ENCODE measurements at places on chromosomes 6 and 20. TPM values are rescaled to one million over a fixed set of nuclear protein-coding genes. Genes with fewer than 3 reads are reported as not detected.
A peak's percentile ranks its signal among the peaks of the same experiment; 100 is the strongest.

DNA sequence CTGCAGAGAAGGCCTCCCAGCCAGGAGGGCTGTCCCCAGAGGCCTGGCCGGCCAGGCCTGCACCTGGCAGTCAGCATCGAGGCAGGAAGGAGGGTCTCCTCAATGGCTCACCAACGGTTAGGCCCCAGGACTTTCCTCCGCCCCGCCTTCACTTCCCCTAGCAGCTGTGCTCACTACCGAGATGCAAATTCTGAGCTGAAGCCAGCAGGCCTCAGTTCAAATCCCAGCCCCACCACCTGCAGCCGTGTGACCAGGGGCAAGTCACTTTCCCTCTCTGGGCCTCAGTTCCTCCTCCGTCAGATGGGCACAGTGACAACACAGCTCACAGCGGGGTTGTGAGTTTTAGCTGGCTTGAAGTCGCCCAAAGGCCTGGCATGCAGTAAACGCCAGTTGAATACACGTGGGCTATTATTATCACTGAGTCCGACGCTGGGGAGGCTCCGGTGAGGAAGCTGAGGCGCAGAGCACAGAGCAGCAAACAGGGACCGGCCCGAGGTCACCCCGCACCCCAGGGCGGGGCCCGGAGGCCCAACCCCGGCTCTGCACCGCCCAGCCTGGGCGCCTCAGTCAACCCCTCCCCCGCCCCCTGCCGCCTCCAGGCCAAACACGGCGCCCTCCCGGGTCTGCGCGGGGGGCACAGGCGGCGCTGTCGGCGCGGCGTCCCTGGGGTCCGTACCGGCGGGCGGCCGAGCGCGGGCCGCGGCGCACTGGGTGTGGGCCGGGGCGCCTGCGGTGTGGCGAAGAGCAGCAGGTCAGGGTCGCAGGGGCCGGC is 671 bp downstream of the E2F1 start:
- H3K27ac ChIP-seq: no peak overlapping the region
- H3K27me3 ChIP-seq: no peaks in the 10 kb centered on the region
- DNase-seq: peak; percentile 63
- H3K36me3 ChIP-seq: no peaks in the 10 kb centered on the region
- H3K4me1 ChIP-seq: peaks cover 20% of the 10 kb centered on the region

- H3K27me3 ChIP-seq: no peaks in the 10 kb centered on the region
- no peaks in the 10 kb centered on the region for H3K36me3 ChIP-seq
- peaks cover 3% of the 10 kb centered on the region for H3K4me1 ChIP-seq
- DNase-seq: peak; percentile 74
- H3K4me3 ChIP-seq: no peak overlapping the region
Observed at GRCh38 chr6:155248008-155249001, 15.5 kb upstream of the CLDN20 start.

DNA sequence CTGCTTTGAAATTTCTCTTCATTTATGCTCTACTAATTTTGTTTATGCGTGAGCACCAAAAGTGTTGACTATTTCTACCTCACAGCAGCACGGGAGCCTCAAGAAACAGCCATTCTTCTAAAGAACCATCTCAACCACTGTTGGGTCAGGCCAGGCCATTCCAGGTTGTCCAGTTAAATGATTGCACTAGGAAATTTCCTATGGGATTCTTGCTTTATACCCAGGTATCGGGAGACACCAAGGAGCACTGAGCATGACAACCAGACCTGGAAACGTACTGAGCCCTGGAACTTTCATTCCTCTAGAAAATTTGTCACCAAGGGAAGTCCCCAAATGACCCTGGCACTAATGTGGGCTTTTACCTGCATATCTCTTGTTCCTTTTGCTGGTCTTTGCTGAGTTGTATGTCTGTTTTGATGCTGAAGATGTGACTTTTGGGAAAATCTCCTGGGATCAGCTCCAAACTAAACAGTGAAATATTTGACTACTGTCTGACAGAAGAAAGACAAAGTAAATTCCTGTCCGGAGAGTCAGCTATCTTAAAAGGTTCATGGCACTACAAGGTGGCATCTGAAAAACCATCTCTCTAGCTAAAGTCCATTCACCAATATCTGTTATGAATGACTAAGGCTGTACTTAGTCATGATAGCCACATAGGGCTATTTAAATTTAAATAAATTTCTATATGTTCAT is 70.5 kb downstream of the SNAP25 start:
- DNase-seq: no peak
- H3K4me1 ChIP-seq: no peaks in the 10 kb centered on the region
- no peaks in the 10 kb centered on the region for H3K36me3 ChIP-seq
- no peak overlapping the region for H3K4me3 ChIP-seq

DNA sequence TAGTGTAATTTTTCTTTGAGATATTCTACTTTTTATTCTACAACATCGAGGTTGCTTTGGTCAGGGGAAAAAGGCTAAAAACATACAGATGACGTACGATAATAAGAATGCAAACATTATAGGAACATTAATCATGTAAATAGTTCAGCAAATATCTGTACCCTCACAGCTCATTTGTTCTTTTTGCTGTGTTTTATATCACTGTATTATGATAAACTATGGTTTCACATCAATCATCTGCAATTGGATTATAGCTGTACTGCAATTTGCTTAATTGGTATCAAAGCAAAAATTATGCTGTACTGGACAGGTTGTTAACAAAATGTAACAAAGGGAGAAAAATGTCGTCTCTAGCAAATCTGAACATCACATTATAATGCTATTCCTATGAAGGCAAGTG is 597.1 kb downstream of the EPHA7 start:
- no peaks in the 10 kb centered on the region for H3K36me3 ChIP-seq
- no peaks in the 10 kb centered on the region for H3K4me1 ChIP-seq
- no peak overlapping the region for H3K27ac ChIP-seq
- no peaks in the 10 kb centered on the region for H3K27me3 ChIP-seq

DNA sequence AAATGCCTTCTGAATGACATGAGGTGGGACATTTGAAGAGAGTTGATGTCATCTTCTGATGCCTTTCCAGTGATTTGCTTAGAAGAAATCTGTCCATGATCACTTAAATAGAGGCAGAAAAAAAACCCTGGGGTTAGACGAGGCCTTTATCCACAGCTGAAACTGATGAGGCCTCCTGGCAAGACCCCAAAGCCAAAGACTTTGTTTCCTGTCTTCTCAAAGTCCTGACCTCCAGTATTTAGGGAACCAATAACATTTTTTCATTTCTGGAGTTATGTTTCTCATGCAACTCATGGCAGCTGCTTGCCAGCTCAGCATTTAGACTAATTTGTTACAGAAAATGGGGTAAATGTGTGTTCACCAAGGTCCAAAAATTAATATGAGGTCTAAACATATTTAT is 248.0 kb upstream of the PRDM1 start:
- H3K27me3 ChIP-seq: no peaks in the 10 kb centered on the region
- H3K36me3 ChIP-seq: no peaks in the 10 kb centered on the region
- no peak overlapping the region for H3K4me3 ChIP-seq
- no peak for DNase-seq
- H3K4me1 ChIP-seq: peaks cover 3% of the 10 kb centered on the region

DNA sequence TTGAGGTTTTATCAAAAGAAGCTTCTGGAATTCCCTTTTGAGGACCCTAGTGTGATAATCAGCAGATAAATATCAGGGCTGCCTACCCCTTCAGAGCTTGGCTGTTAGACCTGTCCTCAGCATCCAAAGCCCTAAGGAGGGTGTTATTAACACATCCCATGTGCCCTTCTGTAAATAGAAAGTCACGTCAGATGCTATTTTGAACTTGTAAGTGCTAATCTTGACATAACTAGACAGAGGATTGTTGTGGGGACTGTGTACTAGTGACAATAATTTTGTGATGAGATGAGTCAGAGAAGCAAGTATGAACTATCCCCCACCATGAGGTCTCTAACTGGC is 4.9 kb upstream of the LAMA4 start:
- peaks cover 14% of the 10 kb centered on the region for H3K27me3 ChIP-seq
- no peak overlapping the region for H3K27ac ChIP-seq
- no peak for DNase-seq
- H3K36me3 ChIP-seq: no peaks in the 10 kb centered on the region
- H3K4me3 ChIP-seq: no peak overlapping the region
- peaks cover 24% of the 10 kb centered on the region for H3K4me1 ChIP-seq

DNA sequence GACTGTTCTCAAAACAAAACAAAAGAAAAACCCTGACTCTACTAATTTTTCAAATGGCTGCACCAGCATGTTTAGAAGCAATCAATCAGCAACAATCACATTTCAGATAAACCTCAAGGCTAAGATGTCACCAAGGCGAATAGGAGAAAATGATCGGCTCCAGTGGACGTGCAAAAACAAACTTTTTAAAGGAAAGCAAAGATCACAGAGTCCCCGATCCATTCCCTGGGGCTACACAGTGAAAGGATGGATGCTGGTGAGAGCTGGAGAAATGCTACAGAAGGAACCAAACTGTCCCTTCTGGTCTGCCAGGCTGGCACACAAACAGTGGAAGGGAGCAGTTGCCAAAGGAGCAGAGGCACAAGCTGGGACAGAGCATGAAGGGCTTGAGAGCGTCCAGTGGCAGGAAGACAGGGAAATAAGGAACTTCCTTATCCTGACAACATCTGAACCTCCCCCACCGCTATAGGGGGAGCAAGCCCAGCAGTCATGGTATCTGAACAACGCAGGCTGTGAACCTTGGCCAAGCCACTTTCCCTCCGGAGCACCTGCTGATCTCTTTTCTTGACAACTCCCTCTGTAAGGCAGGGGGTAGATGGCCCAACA is 73.7 kb upstream of the HIVEP1 start:
- H3K4me1 ChIP-seq: peaks cover 6% of the 10 kb centered on the region
- H3K27me3 ChIP-seq: no peaks in the 10 kb centered on the region
- H3K27ac ChIP-seq: no peak overlapping the region
- peak; percentile 18 for DNase-seq
- H3K4me3 ChIP-seq: no peak overlapping the region

DNA sequence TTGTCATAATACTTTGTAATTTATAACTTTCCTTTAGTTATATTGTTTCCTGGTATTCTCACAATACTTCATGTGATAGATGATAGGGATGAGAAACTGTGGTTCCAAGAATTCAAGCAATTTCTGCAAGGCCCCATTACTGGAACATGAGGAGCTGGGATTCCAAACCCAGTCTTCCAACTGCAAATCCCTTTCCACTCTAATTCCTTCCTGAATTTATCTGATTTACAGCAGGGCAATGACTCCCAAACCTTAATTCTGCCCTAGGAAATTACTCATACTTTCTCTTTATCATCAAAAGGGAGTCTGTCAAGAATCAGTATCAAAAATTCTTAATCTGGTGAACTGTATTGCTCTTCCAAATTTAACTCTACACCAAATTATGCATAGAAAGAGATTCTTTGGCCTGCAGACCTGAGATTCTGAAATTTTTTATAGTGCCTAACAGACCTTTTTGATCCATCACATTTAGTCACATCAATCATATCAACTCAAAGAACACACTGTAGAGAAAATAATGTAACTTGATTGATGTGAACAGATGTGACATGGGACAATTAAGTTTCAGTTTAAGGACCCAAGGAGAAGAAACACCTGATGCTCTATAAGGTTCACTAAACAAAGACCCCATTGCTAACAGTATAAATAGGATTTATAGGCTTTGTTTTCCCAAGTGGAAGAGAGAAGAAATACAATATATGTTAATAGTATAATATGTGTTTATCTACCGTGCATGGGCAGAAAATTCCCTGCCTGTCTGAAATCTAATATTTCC is 41.5 kb upstream of the GJA1 start:
- no peaks in the 10 kb centered on the region for H3K27me3 ChIP-seq
- H3K36me3 ChIP-seq: no peaks in the 10 kb centered on the region

- no peaks in the 10 kb centered on the region for H3K27me3 ChIP-seq
- DNase-seq: peak; percentile 89
- H3K27ac ChIP-seq: peak within 1 kb of the TSS; percentile 94
Observed at GRCh38 chr6:145735356-145736165, at the start of gene EPM2A. EPM2A (minus strand) TSS chr6:145735520; CDS start chr6:145735498, 22 bp downstream.

DNA sequence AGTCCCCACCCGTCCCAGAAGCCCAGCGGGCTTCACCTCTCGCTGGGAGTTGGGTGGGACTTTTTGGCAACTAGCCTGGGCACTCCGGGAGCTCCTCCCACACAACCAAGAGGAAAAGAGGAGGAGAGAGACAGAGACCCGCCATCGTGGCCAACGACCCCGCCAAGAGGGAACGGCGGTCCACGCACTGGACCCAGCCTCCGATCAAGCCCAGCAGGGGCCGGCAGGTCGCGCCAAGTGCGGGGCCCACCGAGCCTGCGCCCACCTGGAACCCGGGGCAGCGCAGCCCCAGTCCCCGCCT is 3.0 kb upstream of the TMEM14C start:
- no peaks in the 10 kb centered on the region for H3K36me3 ChIP-seq
- H3K4me3 ChIP-seq: no peak overlapping the region
- DNase-seq: no peak
- H3K4me1 ChIP-seq: peaks cover 16% of the 10 kb centered on the region

Gene MRS2
- 32.3 TPM for total RNA-seq

Gene INSM1
- 0.28 TPM for total RNA-seq

Gene HCRTR2
- total RNA-seq: not detected

Gene CCN2
- total RNA-seq: 54.5 TPM
